ENCODE measurements at places on chromosomes 1 and 21.

GRCh38 chr1:118556936-118557335, 371.9 kb upstream of the SPAG17 start:
- no peak for DNase-seq

DNA sequence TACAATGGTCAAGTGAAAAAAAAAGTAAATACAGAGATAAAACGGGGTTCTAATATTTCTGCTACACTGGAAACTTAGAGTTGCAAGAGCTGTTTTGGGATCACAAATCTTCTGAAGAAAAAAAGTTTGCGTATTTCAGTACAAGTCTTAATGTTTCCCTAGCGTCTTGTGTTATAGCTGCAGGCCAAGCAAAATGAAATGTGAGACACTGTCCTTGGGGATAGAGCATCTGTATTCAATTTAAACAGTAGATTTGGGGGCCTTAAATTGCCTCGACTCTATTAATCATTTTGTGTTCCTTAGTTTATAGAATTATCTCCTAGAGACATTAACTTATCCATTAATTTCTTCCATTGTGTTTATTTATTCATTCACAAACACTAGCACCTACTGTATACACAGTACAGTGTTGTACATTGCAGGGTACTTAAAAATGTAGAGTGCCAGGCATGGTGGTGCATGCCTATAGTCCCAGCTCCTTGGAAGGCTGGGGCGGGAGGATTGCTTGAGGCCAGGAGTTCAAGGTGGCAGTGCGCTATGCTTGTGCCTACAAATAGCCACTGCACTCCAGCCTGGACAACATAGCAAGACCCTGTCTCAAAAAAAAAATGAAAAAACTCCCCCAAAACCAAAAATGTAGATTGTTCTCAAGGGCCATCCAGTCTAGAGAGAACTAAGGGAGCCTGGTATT, 7.9 kb downstream of the DISC1 start:
- no peak for DNase-seq

DNA sequence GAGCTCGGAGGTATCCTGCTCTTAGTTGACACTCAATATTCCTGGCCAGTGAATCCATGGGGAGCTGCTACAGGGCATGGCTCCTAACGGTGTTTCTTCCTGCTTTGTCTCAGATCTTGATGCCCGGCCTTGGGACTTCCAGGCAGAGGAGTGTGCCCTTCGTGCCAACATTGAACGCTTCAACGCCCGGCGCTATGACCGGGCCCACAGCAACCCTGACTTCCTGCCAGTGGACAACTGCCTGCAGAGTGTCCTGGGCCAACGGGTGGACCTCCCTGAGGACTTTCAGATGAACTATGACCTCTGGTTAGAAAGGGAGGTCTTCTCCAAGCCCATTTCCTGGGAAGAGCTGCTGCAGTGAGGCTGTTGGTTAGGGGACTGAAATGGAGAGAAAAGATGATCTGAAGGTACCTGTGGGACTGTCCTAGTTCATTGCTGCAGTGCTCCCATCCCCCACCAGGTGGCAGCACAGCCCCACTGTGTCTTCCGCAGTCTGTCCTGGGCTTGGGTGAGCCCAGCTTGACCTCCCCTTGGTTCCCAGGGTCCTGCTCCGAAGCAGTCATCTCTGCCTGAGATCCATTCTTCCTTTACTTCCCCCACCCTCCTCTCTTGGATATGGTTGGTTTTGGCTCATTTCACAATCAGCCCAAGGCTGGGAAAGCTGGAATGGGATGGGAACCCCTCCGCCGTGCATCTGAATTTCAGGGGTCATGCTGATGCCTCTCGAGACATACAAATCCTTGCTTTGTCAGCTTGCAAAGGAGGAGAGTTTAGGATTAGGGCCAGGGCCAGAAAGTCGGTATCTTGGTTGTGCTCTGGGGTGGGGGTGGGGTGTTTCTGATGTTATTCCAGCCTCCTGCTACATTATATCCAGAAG, 16.7 kb downstream of the ALX3 start:
- DNase-seq, result peak; percentile 70

GRCh38 chr1:222979561-222979960, 163.5 kb downstream of the TLR5 start:
- DNase-seq, result no peak

DNA sequence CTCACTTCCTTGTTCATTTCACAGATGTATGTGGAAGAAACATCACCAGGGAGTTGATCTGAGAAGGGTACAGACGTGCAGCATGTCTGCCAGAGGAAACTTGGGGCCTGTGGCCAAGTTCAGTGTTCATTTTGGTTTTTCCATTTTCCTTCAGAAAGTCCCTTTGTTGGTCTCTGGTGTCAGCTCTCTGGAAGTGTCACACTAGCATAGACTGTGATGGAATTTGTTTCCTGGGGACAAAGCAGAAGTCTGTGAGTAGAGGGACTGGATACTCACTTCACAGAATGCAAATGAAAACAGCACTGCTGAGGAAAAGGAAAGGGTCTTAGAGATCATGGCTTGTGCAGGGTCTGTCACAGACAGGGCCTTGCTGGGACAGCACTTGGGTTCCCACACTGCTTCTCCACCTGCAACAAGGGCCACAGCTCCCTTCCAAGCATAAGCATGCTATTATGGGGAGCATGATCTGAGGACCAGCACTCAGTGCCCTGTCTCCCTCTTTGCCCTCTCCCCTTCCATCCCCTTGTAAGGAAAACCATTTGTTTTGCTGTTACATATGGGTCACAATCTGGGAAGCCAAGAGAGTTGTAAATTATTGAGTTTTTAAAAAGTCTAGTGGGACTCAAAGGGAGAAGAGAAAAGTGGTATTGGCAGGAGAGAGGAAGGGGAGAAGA, 31.4 kb upstream of the CD84 start:
- no peak for DNase-seq

DNA sequence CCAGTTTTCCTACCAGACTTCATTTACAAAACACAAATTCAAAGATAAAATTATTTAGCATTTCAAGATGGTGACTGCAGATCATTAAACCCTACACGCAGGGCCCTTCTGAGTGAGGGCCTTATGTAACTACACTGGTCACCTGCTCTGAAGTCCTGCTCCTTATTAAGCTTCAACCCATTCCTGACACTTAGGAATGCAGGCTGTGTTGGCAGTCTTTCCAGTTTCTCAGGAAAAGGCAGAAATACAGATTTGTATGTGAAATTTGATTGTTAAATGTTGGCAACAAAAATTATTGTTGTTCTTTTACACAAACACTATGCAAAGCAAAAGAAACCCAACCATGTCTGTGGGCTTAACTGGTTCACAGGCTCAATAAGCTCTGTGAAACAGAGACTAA, 25.8 kb upstream of the BCAS2 start:
- no peak for DNase-seq

GRCh38 chr1:18921516-18922251, 19.3 kb upstream of the ALDH4A1 start:
- DNase-seq, result no peak

DNA sequence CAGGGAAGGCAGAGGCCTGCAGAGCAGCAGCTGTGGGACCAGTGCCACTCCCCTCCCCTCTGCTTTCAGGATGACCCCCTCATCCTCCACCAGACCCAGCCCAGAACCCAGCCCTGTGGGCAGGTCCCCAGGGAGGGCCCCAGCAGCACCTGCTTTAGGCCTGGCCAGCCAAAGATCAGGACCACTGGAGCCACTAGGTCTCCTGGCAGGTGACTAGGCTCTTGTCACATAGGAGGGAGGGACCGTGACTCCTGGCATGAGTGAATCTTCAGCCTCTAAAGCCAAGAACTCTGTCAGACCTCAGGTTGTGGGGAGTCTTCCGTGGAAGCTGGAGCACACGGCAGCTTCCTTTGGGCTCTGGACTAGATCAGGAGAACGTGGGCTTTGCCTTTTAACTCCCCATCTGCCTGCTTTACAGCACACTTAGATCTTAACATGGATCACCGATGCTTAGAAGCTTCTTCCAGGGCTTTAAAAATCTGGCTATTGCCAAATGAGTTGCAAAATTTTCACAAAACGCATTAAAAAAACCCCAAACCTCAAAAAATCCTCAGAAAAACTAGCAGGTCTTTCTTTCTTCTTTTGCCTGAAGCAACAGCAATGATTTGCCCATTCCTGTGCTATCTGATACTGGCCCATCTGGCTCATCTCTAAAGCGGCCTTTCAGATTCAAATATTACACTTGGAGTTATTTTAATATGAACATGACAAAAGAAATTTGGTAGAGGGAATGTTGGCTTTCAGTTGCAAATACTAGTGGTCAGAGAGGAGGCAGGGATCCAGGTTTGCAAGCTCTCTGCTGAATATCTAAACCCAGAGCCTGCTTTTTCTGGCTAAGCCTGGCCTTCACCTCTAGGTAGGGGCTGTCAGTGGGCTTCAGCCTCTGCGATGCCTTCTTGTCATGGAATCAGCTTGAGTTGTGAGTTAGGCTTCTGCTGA, 235.2 kb downstream of the SDCCAG8 start:
- no peak for DNase-seq

GRCh38 chr1:20401405-20402010, 84.5 kb downstream of the CAMK2N1 start:
- DNase-seq, result no peak

DNA sequence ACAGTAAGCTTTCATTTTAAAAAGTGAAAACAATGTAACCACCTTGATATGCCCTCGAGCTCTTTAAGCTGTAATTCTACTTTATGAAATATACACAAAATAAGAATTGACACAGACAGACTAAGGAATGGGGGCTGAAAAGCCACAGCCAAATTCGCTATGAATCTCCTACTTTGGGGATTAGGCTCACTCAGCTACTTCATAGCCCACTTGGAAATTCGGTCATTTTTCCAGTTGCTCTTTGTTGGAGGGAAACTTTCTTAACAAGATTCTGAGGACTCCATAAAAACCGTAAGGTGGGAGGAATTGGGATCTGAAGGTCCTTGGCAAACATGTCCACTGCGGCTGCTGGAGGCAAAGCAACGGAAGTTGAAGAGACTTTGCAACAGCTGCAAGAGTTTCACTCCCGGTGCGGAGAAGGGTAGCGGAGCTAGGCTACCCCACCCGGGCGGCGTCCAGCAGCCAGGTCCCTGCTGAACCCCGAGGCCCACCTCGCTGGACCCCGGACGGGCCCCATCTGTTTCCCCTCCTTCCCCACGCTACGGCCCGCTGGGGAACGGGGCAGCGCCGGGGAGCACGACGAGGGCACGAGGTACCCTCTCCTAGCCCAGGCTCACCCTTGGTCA, 634 bp downstream of the MYCBP start:
- peak; percentile 26 for DNase-seq

DNA sequence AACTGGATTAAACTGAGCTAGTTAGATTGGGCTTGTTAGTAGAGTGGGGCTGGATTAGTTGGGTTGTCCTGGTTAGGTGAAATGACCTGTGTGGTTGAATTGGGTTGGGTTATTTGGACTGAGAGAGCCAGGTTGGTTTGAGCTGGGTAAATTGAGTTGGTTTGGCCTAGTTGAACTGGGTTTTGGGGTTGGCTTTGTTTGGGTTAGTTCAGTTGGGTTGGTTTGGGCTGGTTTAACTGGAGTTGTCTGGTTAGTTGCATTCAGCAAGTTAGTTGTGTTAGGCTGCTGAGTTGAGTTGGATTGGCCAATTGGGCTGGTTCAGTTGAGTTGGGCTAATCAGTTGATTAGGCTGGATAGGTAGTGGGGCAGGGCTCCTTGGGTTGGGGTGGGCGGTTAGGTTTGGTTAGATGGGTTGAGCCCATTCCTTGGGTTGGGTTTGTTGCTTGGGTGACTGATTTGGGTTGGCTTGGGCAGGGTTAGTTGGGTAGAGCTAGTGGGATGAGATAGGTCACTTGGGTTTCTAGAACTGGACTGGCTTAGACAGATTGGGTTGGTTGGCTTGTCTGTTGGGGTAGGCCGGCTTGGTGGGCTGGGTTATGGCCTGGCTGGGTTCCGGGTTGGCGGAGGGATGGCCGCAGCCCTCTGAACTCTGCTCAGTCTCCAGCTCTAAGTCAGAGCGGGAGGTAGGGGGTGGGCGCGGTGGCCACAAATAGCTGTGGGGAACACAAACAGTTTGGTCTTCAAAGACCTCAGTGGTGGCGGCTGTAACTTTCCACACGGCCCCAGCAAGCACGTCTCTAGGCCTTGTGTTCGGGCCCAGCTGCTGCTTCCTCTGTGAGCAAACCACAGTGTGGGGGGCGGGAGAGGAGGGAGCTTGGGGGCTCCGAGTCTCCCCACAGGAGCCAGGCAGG, 67.2 kb upstream of the RUNX3 start:
- no peak for DNase-seq

- no peak for DNase-seq
These were observed 210.9 kb downstream of the LTN1 start for GRCh38 chr21:28781602-28782276.

DNA sequence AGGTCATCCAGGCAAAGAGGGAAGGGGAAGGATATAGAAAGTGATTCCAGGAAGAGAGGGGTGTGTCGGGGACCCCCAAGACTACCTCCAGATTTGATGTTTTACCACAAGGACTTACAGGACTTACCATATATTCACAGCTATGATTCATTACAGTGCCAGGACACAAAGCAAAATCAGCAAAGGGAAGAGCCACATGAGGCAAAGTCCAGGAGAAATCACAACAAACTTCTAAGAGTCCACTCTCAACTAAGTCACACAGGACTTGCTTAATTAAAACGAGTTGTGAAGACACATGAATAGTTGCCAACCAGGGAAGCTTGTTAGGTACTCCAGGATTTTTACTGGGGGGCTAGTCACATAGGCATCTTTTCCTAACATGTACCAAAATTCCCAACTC, 217.3 kb downstream of the TTLL7 start:
- no peak for DNase-seq

DNA sequence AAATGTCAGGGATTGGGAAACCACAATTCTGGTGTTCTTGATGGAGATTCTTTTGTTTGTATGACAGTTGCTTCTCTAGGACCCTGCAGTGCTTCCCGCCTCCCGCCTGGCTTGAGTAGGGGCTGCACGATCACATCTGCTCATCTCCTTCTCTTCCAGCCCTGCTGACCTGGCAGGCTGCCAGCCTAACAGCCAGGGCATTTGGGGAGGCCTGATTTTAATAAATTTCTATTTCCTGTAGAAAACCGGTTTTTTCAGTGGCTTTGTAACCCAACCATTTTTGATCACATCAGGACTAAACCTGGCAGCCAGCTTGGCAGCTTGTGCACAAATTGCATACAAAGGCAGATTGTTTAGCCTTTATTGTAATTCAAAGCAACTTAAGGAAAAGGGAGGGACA, 78.9 kb downstream of the UBE2U start:
- no peak for DNase-seq

- DNase-seq, result no peak
These were observed 28.5 kb upstream of the SIPA1L2 start for GRCh38 chr1:232658386-232658785.

- DNase-seq, result no peak
These were observed 243 bp downstream of the ADAM15 start for GRCh38 chr1:155051342-155051776.

DNA sequence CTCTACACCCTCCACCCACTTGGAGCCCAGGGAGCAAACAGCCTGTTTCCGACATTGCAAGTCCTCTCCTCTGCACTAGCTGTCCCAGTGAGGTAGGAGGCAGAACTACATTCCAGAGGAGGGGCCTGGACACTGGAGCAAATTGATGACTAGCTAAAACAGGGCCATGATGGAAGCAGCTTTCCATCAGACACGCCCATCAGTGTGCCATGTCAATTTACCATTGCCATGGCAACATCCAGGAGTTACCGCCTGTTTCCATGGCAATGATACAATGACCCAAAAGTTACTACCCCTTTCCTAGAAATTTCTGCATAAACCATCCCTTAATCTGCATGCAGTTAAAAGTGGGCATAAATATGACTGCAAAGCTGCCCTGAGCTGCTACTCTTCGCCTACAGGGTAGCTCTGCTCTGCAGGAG, 647.1 kb downstream of the PTPRU start:
- DNase-seq, result no peak

All from activated CD4-positive, CD25-positive, alpha-beta regulatory T cell (primary cell).